ENCODE measurements at places on chromosomes 2 and 18. TPM values are rescaled to one million over a fixed set of nuclear protein-coding genes. Genes with fewer than 3 reads are reported as not detected.

- DNase-seq: no peak
These were observed 51.4 kb downstream of the GREB1L start for GRCh38 chr18:21293479-21293878.

GRCh38 chr2:64807417-64807816, 153.7 kb upstream of the SERTAD2 start:
- DNase-seq: no peak

Gene ATP8B1
- polyA plus RNA-seq: not detected

DNA sequence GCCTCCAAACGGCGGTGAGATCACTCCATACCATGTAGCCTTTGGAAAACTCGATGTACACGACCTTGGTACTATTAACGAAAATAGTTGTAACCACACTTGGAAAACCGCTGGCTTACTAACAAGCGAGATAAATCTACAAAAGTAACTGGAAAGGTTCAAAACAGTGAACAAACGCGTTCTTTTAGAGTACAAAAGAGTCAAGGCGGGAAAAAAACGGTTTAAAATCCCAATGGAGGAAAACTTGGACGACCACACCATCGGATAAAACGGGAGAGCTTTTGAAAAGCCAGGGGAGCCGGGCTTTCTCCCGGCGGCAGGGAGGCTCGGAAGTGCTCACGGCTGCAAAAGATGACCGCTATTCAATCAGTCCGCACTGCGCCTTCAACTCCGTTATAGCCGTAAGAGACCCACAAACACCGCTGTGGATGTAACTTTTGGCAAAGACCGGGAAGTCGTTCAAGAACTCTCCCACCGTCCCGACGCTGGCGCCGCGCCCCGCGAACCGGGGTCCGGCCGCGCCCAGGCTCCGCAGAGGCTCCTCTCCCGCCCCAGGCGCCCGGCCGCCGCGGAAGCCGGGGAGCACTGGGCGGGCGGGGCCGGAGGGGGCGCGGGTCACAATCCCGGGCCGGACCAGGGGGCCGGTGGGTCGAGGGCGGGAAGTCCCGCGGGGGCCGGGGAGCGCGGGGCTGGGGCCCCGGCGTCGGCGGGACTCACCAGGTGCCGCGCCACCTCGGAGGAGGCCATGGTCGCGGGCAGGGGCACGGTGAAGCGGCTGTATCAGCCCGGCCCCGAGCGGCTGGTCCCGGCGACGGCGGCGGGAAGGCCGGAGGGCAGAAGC, 465 bp downstream of the SEPTIN10 start:
- peak; percentile 1 for DNase-seq

GRCh38 chr2:24745825-24746224, 47.4 kb downstream of the PTRHD1 start:
- DNase-seq: no peak
